ENCODE measurements at places on chromosomes 4 and X.

DNA sequence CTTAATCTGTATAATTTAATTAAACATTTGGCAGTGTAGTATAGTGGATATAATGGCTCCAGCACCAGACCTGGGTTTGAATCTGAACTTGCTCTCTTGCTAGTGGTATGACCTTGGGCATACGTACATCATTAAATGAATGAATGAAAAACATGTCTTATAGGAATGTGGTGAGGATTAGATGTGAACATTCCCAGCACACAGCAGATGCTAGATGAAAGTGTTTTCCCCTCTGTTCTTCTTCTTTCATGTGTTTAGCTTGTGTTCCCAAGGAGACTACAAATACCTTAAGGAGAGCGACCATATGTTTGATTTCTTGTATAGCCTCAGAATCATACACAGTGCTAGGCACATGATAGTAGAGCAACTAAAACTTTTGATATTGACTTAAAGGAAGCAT lies 56.5 kb downstream of the CT47B1 start:
- DNase-seq: no peak

DNA sequence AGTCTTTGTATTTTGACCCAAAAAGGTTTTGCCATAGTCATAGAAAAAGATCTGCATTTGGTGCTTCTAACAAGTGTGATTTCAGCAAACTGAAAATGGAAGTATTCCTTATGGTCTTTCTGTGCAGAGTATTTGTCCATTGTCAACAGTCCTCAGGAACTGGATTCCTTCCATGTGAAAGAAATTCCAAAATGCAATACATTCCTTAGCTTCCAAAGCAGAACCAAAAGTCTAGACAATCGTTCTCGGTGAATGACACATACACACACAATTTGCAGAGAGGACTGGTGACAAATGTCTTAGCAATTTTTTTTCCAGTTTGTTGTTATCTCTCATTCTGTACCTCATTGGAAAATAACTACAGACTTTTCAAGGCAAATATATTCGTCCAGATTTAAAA lies 562.2 kb upstream of the SLIT2 start:
- DNase-seq: no peak

GRCh38 chrX:1322393-1322792 lies 14.2 kb upstream of the IL3RA start:
- DNase-seq: no peak

DNA sequence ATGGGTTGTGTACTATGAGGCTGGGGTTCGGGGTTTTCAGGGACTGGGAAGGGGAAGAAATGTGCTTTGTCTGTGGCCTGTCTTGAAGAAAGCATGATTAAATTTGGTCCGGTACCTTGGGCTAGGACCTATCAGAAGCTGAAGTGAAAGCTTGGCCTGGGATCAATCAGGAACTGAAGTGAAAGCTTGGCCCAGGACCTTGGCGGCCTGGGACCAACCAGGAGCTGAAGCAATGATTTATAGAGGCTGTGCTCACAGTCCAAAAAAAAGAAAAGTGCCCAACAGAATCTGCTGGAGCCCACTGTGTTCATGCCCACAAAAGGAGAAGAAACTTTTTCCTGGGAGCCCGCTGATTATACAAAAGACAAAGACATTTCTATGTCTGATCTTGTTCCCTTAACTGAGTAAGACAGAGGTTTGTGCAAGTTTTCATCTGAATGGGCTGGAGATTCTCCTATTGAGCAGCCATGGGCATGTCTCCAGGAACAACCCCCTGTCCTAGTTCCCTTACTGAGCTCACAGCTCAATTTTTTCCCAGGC lies 1427.9 kb downstream of the FAM133A start:
- DNase-seq: peak; percentile 0

GRCh38 chrX:32592786-32593185 lies 618.6 kb downstream of the DMD start:
- DNase-seq: no peak
